Right forelimb (tissue), 1 donor: ENCODE measurements at places on chromosomes 1 and 21.

- no peak for DNase-seq
These were observed 22.4 kb upstream of the HMGB4 start for GRCh38 chr1:33841494-33841893.

DNA sequence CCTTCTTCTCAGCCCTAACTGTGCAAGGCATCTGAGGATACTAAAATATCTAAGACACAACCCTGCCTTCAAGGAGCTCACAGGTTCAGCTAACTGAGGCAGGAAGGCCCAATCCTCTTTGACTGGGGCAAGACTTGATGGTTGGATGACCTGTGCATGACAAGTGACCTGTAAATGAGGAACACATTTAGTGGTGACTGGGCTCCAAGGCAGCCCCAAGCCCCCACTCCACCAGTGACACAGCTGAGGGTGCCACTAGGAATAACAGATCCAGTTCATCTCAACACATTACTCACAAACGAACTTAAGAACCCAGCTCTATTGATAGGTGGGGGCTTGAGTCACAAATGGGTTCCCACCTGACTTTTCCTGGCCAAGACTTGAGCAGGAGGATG lies 244.7 kb upstream of the IRF2BP2 start:
- DNase-seq = no peak

GRCh38 chr1:236948381-236948780 lies 55.9 kb downstream of the MT1HL1 start:
- DNase-seq = no peak

- DNase-seq = no peak
These were observed 73.8 kb downstream of the BCAR3 start for GRCh38 chr1:93607814-93608186.

DNA sequence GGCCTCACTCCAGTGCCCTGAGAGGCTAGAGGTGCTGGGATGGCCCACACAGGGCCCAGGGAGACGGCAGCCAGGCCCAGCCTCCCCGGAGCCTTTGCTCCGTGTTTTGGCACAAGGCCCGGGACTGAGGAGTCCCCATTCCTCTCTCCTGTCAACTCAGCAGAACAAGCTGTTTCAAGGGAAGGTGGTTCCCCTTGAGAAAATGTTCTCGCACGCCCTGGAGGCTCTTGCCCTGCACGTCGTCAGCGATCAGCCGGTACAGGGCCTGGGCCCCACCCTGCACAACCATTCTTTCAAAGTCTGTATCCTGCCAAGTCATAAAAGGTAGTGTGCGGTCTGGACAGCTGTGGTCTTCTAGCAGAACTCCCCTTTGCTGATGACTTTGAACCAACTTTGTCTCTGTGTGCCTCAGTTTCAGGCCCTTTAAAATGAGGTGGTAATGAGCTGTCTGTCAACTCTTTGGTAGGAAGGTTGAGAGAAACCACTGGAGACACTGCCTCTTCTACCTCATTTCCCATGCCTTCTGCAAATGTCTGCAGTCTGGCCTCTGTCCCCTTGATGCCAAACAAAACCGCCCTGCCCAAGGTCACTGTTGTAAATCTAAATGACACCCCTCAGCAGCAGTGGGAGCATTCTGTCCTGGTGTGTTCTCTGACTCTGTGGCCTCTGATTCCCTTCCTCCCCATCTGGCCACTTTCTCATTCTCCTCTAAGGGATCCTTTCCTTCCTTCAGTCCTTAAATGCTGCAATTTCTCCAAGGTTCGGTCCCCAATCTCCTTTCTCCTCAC lies 138.6 kb upstream of the JUN start:
- DNase-seq = no peak

GRCh38 chr1:106705971-106706370 lies 350.5 kb upstream of the PRMT6 start:
- DNase-seq = no peak

DNA sequence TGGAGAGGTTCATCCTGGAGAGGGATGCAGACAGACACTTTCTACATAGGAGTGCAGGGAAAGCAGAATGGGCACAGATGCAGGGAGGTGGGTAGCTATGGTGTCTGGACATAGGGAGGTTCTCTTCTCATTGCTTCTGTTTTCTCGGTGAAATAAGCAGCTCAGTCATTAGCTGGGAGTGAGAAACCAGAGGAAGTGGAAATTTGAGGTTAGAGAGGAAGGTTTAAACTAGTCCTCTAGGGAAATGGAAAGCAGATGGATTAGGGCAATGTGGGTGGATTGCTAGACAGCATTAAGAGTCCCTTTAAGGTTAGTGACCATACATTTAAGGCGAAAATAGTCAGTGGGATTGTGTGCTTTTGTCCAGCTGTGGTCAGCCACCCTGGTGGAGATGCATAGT lies 39.6 kb downstream of the MPZL1 start:
- no peak for DNase-seq

DNA sequence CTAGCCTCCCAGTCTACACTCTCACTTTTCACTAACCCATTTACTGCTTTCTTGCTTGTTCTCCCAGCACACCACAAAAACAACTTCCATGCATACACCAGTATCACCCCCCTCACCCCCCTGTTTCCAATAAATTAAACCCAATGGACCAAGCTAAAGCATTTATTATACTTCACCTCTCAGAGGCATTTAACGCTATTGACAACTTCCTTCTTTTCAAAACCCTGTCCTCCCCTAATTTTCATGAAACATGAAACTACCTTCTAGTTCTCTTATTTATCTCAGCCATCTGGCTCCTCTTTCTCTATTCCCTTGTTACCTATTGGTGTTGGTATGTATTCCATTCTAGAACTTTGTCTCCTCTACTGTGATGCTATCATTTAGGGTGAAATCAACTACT lies 32.3 kb downstream of the PTPRC start:
- DNase-seq = no peak

- no peak for DNase-seq
These were observed 15.4 kb downstream of the ZNHIT6 start for GRCh38 chr1:85692730-85693314.

DNA sequence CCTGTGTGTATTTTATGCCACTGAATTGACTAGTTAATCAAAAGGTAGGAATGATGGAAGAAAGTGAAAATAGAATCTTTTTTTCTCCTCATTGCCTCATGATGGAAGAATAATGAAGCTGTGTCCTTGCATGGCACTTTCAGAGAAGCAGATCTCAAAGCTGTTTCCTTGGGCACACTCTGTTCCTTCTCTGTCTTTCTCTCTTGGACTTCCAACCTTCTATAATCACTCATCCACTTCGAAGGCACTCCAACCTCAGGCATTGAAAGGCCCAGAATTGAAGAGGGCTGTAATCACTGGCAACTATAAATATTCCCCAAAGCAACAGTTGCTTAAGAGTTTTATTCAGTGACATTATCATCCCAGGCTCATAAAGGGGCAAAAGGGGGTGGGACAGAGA lies 31.1 kb upstream of the DNASE2B start:
- DNase-seq = no peak

DNA sequence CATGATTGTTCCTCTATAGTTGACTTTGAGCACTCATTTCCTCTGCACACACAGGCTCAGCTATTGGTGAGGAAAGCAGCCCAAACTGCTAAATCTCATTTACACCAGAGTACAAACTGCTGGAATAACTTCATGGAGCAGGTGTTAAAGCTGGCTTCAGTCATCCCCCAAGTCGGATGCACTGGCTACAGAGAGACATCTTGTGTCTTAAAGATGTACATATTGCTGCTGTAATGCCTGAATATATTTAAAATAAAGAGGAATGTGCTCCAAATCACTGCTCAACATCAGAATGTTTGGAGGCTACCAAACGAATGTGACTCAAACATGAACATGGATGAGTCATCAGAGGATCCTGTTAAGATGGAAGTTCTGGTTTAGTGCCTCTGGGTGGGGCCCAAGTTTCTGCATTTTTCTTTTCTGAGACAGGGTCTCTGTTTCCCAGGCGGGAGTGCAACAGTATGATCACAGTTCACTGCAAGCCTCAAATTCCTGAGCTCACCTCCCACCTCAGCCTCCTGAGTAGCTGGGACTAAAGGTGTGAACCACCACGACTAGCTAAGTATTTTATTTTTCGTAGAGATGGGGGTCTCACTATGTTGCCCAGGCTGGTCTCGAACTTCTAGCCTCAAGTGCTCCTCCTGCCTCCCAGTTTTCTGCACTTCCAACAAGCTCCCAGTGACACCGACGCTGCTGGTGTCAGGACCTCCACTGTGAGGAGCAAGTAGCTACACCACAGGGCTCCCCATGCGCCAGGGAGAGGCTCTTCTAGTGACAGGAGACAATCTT lies 79.0 kb upstream of the KRTAP19-8 start:
- no peak for DNase-seq

DNA sequence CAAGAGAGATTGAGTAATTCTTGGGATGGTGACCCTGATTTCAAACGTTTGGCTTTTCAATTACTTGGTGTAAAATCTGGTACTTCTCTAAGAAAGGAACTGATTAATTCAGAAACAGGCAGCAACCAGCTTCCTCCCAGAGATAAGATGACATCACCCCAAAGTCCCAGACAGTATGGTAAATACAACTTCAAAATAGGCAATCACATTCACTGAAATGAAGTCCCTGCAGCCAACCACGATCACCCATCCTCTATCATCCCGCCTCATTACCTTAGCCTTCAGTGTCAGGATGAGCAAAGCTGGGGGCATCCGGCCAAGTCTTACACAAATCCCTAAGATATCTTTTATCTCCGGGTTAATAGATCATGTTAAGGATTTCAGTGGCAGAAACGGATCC lies 26.4 kb upstream of the RUNX1 start:
- DNase-seq = no peak

DNA sequence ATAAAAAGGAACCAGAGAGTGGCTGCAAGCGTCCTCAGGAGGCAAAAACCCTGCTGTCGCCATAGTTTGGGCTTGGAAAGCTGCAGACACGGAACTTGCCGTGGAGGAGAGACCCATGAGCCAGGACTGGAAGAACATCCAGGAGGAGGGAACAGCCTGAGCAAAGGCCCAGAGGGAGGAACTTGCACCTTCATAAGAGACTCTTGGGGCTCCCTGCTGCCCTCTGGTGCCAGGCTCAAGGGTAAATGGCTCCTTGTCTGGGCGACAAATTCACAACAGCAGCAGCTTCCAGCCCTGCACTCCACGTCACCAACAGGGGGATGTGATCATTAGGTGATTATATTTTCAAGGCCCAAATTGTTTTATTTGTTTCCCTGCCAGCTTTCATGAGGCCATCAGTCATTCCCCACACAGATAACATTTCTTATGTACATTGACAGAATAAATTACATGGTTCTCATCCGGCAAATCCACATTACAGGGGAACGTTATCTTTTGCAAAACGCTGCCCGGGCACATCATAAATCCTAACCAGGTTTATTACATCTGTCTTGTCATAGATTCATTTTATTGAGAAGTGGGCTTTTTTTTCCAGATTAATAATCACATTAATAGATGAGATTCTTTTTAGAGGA lies 143.0 kb upstream of the GRIK3 start:
- DNase-seq = no peak

DNA sequence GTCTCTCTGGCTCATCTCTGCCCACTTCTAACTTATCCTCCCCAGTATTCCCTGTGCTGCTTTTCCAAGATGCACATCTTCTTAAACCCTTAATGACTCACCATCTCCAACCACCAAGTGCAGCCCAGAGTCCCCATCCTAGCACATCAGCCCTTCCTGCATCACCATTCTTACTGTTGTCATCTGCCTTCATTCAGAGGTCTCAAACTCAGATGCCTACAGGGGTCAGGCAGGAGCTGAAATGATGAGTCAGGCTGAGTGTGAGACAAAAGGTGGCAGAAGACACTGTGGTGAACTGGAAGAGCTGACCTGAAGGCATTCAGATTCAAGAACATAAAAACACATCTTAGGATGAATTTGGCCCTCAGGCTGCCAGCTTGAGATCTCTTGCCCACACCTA lies 34.6 kb downstream of the OLFML2B start:
- no peak for DNase-seq

DNA sequence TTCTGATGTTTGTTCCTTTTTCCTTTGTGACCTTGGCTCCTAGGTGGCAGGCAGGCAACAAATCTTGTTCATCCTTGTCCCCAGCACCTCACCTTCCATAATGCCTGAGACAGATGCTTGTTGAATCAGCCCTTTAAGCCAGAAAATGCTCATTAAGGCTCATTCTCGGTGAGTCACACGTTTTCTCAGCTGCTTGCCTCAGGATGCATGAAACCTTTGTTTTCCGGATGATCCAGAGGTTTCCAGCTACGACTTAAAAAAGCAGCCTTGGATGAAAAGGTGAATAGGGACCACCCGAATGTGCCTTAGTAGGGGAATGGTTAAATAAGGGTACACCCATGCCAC lies 4.6 kb upstream of the ATP13A2 start:
- DNase-seq = peak; percentile 4
